NAMALWA (cell line): ENCODE measurements at places on chromosomes 16 and 17.

DNA sequence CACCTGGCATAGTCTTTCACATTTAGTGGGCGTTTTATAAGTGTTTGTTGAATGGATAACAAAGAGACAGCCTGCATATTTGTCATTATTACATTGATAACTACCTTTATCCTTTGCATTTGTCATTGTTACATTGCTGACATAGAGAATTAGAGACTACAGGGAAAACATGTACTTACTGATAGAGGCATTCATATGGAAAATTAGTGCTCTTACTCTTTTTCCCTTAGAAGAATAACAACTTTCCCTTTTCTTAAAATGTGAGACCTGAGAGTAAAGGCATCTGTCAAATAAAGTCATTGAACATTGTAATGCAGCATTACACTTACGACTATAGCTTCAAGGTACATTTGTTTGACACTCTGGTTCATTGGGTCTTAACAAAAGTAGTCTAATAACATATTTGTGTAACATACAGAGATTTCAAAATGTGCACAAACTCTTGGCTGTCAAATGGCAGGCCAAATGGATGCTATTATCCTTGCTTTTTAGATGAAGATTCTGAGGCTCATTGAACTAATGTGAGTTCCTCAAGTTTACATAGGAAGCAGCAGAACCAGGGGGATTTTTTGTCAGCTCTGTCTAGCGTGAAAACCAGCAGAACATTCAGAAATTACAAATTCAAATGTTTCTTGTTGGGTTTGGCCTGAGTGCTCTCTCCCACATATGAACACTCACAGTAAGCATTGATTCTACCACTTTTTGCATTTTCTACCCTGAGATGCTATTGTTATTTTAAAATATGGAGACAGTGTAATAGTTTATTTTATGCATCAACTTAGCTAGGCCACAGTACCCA lies 28.5 kb downstream of the SMIM36 start:
- no peak for DNase-seq

DNA sequence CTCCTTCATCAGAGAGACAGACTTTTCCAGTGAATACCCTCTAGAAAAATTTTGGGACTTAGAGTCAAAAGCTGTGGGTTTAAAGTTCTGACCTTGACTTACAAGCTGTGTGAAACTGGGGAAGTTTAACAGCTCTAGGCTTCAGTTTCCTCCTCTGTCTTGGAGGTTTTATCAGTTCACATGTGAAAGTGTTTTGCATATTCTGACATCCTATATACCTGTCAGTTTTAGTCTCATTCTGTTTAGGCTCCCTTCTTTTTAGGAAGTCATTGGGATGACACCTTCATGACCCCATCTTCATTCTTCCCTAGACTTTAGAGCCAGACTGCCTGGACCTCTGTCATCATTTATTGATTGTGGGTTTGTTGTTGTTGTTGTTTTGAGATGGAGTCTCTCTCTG lies 44.4 kb downstream of the YPEL2 start:
- DNase-seq = no peak

- DNase-seq = peak; percentile 12
Measured at GRCh38 chr16:76176153-76176552, 101.0 kb upstream of the CNTNAP4 start.

DNA sequence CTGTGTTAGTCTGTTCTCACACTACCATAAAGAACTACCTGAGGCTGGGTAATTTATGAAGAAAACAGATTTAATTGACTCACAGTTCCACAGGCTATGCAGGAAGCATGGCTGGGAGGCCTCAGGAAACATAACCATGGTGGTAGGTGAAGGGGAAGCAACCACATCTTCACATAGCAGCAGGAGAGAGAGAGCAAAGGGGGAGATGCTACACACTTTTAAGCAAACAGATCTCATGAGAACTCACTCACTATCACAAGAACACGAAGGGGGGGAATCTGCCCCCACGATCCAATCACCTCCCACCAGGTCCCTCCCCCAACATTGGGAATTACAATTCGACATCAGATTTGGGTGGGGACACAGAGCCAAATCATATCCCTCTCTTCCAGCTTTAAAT lies 31.8 kb upstream of the NXPH3 start:
- DNase-seq = no peak

DNA sequence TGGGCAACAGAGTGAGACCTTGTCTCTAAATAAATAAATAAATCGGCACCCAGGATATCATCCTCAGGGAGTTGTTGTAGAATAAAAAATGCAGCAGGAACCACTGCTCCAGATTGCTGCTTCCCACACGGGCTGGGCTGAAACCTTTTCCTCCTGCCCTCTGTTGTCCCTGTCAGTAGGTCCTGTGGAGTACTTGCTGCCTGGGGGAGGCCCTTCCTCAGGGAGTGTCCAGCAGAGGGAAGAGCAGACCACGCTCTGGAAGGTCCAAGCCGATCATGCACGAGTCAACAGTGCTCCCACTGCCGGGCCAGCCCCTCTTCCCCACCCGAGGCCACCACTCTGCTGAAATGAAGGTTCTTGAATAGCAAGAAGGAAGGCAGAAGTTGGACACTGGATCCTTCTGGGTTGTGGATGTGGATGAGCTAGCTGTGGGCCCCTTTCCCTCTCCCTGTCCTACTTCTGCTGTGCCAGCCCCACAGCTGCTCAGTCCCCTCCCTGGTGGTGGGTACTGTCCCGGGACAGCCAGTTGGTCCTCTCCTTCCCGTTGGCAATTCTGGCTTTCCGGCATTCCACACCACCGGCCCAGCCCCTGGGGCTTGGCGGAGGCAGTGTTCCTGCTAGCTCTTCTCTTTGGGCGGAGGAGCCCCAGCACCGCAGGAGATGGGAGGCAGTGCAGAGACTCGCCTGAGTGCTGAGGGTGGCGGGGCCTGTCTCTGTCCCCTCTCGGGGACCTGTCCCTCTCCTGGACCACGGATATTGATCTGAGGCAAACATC lies 10.8 kb downstream of the CDK5R1 start:
- no peak for DNase-seq

- DNase-seq = no peak
Measured at GRCh38 chr17:59003860-59004259, 102.8 kb downstream of the TRIM37 start.

DNA sequence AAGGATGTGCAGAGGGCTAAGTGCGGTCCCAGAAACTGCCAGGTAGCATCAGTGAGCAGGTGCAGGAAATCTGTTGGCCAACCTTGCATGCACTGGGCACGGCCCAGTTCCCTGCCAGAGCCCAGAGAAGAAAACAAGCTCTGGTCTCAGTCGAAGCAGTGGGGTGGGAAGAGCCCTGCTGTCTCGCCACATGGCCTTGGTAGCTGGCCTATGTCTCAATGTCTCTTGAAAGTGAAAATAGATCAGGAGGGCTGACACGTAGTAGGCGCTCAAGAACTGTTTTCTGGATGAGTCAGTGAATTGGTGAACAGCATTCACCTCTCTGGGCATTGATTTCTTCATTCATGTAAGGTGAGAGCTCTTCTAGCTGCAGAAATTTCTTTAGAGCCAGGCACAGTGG lies 90.4 kb downstream of the MARF1 start:
- DNase-seq = no peak

- DNase-seq = no peak
Measured at GRCh38 chr16:66271074-66272060, 95.1 kb upstream of the CDH5 start.

- no peak for DNase-seq
Measured at GRCh38 chr16:35733971-35734702, 2274.7 kb downstream of the TP53TG3F start.

DNA sequence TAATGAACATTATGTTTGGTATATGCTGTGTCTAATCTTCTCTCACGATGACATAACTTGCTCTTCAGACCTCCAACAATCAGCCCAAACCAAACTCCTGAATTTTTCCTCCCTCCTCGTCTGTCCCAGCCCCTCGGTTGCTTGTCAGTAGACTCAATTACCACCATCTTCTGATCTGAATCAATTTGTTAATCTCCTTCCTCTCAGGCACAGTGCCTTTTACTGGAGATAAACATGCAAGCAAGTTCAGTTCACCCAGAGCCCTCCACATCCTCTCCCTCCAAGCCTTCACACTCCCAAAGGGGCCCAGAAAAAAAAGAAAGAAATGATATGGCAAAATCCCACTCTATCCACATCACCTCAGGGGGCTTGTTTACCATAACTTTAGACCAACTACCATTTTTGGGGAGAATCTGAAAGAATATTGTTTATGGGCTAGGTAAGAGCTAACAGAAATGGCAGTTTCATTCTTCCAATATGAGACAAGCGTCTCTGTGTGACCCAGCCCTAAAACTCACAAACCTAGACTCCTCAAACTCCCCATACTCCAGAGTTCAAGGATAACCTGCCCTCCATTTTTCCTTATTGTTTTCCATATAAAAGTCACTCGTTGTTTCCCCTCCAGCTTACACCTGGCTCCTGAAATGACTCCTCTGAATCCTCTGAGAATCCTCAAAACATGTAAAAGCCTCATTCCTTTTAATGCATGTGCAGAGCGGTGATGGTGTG lies 1.5 kb downstream of the TEX2 start:
- DNase-seq = peak; percentile 16

DNA sequence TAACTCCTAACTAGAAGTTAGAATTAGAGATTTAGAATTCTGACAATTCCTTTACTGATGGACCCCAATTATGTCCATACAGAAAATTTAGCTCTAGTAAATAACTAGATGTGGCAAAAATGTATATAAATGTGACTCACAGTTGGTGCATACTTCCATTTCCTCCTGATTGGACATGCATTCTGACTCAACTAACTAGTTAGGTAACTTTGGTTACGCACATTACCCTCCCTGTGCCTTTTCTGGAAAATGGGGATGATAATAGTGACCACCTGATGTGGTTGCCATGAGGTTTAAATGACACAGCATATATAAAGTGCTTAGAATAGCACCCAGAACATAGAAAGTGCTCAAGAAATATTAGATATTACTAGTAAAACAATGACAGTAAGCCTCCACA lies 550.0 kb upstream of the SALL1 start:
- no peak for DNase-seq

DNA sequence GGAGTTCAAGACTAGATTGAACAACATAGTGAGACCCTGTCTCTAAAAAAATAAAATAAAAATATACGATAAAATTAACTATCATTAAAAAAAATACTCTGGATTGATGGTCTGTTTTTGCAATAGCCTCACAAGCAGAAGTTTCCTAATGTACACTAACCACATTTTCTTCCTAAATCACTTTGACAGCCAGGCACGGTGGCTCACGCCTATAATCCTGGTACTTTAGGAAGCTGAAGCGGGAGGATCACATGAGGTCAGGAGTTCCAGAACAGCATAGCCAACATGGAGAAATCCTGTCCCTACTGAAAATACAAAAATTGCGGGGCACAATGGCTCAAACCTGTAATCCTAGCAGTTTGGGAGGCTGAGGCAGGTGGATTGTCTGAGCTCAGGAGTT lies 64.7 kb downstream of the HELZ start:
- no peak for DNase-seq

DNA sequence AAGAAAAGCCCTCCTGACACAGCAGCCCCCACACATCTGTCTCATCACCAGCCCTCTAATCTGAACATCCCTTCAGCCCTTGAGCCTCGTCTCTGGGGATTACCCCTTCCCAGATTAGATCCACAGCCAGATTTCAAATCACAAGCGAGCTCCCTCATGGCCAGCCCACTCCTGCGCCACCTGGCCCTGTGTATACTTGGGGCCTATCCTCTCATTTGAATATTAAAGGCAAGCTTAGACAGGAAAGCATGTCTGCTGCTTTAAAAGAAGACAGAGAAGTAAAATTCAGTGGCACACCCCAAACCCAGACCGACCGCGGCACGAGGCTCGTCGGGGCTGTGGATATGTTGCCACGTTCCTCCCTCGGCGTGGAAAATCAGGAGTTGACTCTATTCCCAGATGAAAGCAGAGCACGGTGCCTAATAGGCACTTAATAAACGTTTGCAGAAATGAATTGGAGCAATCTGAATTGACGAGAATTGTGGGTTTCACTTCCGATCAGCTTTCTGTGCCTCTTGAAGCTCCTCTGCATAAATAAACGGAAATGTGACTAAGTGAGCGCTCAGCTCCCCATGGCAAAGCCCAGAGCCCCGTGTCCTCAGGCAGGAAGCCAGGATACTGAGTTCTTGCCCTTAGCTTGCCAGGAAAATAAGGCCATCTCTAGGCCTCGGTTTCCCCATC lies 108.0 kb downstream of the CCDC182 start:
- DNase-seq = no peak

DNA sequence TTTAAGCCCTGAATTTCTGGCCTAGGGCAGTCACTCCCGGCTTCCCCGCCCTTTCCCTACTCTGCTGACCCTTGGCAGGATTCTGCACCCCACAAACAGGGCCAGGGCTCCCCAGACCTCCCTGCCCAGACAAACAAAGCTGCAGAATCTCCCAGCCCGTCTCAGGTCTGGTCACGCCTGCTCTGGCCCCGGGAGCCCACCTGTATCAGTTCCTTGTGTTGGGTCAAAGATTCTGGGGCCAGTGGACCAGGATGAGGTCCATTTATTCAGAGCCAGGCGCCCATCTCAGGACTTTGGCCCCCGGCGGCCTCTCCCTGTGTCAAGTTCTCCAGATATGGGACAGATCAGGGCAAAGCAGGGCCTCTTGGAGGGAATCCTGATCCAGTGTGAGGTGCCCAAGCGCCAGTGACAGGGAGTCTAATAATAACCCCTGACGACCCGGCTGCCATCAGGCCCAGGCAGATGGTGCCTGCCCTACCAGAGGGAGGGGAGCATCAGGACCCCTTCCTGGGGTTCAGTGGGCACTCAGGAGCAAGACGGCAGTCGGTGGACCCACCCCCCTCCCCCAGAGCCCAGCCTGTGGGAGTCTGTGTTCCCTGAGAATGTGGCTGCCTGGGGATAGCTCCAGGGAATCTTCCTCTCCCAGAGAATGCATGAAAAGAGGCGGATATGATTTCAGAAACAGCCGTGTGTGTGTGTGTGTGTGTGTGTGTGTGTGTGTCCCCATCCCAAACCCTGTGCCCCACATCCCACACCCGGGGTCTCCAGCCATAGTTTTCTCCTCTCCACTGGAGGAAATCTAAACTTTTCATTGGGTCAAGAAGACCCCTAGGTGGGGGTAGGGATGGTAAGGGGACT lies 1.3 kb downstream of the TTYH2 start:
- DNase-seq = no peak

DNA sequence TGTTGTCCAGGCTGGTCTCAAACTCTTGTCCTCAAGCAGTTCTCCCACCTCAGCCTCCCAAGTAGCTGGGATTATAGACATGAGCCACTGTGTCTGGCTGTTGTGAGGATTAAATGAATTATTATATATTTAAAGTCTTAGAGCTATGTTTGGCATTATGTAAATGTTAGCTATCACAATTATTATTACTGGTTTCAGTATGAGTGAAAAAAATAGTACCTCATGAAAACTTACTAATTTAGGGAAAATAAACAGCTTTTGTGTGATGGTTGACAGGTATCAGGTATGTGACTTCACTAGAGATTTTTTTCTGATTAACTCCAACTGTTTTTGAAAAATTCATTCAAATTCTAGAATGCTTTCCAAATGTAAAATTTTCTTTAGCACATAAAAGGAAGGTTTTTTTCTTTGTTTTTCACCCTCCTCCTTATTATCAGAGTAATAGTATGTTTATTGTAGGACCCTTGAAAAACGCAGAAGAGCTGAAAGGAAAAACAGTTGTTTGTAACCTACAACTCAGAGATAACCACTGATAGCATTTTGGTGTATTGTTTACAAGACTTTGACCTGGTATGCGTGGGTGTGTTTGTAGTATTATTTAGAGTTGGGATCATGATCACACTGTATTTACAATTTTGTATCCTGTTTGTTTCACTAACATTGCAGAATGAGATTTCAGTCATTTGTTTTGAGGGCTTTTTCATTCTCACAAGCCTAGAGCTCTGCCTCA lies 13.2 kb downstream of the NLK start:
- no peak for DNase-seq
